Urothelium cell line (cell line): ENCODE measurements at places on chromosomes 7 and 10.

DNA sequence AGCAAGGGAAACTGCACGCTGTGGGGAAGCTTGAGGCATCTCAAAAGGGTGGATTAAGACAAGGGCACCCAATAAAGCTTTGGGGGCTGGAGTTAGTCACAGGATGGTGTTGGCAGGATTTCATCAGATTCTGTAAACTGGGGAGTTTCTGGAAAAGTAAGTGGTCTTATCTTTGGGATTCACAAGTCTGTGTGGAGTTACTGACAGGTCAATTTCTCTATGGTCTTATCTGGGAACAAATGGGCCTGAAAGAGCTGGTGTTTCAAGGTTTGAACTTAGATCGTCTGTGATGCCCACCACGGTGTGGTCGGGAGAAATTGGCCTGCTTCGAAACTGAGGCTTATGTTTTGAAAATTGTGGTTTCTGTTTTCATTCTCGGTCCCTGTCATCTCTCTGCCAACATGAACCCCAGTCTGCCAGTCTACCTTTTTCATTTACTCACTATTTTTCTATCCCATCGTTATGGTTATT, 23.8 kb upstream of the AOAH start:
- no peak for DNase-seq

GRCh38 chr7:81484261-81484660, 285.6 kb downstream of the HGF start:
- peak; percentile 53 for DNase-seq

- DNase-seq, result no peak
These were observed 89.6 kb downstream of the CHRM2 start for GRCh38 chr7:136958016-136958415.

DNA sequence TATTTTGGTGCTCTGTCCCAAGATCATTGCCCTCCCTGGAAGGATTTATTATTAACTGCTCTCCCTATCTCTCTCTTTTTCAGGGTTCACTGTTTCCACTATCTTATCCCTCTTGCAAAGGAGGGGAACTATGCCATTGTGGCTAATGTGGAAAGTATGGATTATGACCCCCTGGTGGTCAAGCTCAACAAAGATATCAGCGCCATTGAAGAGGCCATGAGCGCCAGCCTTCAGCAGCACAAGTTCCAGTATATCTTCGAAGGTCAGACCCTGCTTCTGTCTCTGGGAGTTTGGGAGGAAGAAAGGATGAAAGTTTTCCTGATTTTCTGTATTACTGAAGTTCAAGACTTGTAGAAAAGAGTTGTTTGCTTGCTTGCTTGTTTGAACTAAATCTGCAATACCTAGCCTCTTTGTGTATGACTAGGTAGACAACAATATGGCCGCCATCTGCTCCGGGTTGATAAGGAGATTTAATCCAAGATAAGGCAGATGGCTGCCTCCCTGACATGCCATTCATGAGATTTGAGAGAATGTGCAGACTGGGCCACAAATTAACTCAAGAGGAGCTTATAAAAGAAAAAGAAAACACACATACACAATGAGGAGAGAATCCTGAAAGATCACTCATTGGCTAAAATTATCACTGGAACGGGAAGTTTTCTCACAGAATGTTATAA, 122.2 kb upstream of the LRGUK start:
- no peak for DNase-seq

- DNase-seq, result peak; percentile 13
These were observed 444.3 kb downstream of the AUTS2 start for GRCh38 chr7:70042533-70042932.
